IMR-90 (cell line): ENCODE measurements at places on chromosomes 4 and X. TPM values are rescaled to one million over a fixed set of nuclear protein-coding genes. Genes with fewer than 3 reads are reported as not detected.
A peak's percentile ranks its signal among the peaks of the same experiment; 100 is the strongest.

DNA sequence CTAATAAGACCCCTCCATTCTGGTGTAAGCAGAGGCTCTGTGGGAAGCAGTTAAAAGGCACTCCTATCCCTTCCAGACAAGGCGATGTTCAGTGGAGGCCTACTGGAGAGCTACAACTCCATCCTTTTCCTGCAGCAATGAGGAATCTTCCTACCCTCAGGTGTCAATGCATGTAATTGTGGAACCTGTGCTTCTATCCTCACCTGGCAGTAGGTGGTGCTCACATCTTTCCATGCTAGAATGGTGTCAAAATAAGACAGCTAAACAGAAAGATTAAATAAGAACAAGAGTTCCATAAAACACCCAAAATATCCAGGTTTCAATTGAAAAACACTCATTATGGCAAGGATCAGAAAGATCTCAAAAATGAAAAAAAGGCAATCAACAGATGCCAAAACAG is 224.6 kb downstream of the IL15 start:
- no peak for DNase-seq

DNA sequence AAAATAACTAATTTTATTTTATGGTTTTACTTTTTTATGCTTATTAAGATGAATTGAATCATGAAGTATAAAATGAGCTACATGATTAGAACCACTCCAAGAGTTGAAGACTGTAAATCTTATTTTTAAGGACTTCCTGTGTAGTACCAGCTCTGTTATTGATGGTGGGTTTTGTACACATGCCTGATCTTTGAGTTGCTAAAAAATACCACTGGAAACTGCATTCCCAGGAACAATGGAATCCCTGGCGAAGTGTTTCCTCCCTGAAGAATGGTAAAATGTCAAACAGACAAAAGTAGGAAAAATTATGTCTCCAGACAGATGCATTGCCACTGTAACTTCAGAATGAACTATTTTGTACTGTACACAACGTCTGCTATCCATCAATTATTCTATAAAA is 935.4 kb upstream of the TENM3 start:
- no peak for DNase-seq

DNA sequence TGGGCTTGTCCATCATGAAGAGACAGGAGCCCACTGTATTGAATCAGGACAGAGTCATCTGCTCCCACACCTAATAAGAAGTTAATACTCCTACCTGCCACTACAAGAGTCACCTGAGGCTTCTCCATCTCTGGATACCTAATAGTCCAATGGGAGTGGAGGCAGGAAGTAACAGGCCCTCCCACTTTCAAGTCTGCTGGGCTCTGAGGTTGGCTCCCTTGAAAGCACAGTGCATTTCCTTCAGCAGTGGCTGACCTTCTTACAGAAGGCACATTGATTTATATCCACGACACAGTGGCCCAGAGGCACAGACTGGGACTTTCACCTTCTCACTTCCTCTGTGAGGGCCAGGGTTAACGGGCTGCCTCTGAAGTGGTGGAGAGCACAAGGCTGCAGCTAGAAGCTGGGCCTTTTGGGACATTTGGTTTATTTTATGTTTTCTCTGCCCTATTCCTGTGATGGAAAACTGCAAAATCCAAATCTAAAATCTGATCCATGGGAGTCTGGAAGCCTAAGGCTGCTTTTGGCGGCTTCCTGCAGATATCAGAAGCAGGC is 38.1 kb downstream of the FRG2 start:
- DNase-seq: no peak

- DNase-seq: peak; percentile 86
These were observed 2.5 kb upstream of the PDGFRA start for GRCh38 chr4:54226404-54227255.

DNA sequence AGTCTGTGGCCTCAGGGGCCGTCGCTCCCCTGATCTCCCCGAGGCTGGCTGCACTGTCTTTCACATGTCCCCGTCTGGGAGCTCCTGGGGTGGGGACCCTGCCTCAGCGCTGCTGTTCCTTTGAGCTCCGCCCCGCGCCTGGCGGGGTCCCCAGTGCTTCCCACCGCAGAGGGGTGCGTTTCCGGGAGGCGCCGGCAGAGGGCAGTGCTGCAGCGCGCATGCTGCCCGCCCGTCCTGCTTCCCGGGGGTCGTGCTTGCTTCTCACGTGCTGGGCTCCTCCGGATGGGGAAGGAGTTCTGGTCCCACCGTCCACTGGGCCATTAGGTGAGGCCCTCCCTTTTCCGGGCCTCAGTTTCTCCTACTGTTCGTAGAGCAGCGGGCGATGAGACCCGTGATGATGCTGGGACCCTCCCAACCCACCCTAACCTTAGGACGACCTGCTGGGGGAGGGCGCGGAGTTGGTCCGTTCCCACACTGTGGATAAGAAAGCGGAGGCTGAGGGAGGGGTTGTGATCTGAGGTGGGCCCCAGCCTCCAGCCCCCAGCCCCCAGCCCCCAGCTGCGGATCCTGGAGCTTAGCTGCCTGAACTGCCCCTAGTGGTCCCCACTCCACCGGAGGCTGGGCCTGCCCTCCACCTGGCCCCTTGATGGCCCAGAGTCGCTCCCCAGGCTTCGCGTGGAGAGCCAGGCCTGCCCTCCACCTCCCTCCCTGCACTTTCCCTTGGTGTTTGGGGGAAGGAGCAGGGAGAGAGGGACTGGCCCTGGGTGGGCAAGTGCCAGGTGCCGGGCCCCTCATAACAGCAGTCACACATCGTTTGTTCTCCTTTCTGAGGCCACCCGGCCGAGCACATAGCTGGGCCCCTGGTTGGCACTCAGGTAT is 15.3 kb downstream of the CPZ start:
- no peak for DNase-seq

- no peak for DNase-seq
These were observed at the start of gene PLP1 for GRCh38 chrX:103776546-103776945. Gene PLP1, plus strand, starts transcription at chrX:103776840. Its CDS starts 156 bp downstream, at chrX:103776996.

GRCh38 chr4:24394041-24394440 is 190.3 kb downstream of the DHX15 start:
- peak; percentile 86 for DNase-seq

DNA sequence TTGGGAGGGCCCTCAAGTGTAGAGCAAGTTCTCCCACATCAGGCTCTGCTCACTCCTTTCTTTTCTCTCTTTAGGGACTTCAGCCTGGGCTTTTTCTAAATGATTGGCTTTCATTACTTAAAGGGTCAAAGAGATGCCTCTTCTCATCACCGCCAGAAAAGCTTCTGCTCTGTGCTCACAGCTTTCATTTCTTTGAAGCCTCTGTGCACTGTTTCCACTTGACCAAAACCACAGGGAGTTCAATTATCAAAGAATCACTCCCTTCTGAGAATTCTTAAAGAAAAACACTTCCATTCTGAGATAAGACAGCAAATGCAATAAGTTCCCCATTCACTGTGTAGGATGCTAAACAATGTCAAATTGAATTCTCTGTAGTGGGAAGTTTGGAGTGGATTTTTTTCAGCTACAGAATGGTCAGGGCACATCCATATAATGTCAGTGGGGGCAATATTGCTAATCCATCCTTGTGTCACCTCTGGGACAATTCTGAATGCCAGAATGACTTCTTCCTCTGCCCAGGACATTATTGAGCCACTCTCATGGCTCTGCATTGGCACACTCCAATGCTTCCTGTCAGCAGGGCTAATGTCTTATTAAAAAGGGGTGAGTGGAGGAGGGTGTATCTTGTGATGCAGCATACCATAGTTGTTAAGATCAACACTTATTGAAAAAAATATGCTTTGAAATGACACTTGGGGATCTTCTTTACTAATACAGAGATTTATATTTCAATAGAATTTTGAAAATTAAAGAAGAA is 217.6 kb downstream of the SNCA start:
- DNase-seq: no peak

DNA sequence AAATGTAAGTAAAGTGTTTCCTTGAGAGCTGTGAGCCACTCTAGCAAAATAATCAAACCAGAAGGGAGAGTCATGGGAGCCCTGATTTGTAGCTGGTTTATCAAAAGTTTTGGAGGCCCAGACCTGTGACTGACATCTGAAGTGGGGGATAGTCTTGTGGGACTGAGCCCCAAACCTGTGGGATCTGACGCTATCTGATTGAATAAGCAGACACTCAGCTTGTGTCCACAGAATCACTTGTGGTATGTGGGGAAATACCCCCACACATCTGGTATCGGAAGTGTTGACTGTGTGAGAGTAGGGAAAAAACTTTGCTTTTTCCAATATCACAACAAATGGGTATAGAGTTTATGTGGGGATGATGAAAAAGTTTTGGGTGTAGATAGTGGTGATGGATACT is 35.4 kb downstream of the FUNDC1 start:
- DNase-seq: no peak

The GALNTL6 gene
- total RNA-seq: under 0.01 TPM in 1 of 2 replicates, not detected in the other

- peak; percentile 30 for DNase-seq
These were observed 93.1 kb downstream of the PDLIM5 start for GRCh38 chr4:94544811-94545210.

DNA sequence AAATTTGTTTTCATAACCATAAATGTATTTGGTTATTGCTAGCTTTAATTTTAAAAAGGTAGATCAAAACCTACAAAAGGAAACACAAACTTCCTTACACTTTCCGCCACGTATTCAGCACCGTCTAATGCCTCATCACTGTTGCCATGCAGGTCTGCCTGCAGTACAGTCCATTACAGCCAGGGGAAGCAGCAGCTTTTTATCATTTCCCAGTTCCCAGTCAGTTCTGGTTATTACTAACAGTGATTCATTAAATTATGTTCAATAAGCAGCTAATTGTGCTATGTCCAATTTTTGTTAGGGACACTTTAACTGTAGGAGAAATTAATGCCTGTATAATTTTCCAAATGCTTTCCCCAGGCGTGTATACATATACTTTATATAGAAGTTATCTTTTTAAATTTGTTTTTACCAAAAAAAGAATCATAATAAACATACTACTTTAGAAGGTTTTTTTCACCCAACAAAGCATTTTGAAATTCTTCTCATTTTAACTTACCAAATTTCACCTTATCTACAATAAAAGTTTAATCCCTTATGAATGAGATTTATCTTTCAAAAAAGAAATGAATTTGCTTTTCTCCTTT is 93.3 kb downstream of the ANXA3 start:
- DNase-seq: peak; percentile 86

The CYBB gene
- total RNA-seq: not detected in 2 replicates

DNA sequence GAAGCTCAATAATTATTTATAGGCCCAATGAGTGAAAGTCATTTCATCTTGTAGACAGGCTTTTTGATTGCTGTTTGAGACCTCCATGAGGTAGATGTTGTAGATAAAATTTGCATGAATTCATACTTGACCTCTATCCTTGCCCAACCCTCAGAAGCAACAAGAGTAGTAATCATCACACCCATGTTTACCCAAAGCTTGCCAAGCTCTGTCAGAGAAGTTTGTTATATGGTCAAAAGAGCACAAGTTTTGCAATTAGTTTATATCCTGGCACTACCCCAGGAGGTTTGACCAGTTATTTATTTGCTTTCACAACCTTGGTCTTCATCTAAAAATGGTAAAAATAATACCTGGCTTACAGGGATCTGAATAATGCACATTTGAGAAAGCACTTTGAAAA is 20.7 kb downstream of the ADH7 start:
- DNase-seq: no peak

The RHOH gene
- under 0.01 TPM in 1 of 2 replicates, not detected in the other for total RNA-seq

The LAP3 gene
- 91.6 and 93.0 TPM in 2 replicates for total RNA-seq

DNA sequence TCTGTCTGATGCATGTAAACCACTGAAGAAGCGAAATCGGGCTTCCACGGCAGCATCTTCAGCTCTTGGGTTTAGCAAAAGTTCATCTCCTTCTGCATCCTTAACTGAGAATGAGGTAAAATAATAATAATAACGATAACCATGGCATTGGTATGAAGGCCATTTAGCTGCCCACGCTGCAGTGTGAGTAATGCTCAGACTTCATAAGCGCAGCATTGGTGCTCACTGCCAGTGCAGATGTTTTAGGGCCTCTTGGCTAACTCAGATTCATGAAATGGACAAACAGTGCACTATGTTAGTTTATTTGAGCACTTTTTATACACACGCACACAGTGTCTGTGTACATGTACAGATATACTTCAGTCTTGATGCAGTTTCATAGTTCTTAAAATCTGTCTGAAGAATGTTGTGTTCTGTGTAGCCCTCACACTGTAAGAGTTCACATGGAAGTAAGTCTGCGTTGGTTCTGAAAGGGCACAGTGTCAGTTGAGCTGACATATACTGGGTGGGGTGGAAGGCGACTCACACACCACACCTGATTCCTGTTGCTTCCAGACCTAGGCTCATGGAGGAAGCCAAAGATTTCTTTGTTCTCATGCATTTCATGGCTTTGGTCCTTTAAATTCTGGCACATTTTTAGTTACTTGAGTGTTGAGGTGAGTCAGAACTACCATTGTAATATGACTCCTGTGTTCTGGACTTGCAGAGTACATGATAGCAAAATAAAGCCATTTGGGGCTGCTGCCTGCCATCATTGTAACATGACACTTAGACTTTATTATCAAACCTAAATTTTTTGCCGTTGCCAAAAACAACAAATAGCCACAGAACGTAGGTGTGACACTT is 68.7 kb downstream of the NSD2 start:
- peak; percentile 95 for DNase-seq

DNA sequence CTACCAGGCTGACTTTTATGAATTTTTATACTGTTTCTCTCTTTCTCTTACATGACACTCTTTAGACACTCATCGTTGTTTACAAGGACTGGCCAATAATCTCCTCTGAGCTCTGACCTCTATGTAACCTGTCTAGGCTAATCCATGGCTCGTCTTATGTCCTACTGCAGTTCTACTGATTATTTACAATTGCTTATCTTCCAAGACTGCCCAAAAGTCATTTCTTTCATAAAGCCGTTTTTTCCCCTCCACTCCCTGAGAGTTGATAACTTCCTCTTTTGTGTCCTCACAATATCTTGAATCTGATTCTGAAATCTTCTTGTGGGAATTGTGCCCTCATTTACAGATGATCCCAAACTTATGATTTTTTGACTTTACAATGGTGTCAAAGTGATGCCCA is 18.3 kb upstream of the SNCA start:
- DNase-seq: no peak

The PAGE2B gene
- total RNA-seq: not detected in 2 replicates

- peak; percentile 97 for DNase-seq
These were observed 106.2 kb upstream of the RAPGEF2 start for GRCh38 chr4:158996669-158997074.

DNA sequence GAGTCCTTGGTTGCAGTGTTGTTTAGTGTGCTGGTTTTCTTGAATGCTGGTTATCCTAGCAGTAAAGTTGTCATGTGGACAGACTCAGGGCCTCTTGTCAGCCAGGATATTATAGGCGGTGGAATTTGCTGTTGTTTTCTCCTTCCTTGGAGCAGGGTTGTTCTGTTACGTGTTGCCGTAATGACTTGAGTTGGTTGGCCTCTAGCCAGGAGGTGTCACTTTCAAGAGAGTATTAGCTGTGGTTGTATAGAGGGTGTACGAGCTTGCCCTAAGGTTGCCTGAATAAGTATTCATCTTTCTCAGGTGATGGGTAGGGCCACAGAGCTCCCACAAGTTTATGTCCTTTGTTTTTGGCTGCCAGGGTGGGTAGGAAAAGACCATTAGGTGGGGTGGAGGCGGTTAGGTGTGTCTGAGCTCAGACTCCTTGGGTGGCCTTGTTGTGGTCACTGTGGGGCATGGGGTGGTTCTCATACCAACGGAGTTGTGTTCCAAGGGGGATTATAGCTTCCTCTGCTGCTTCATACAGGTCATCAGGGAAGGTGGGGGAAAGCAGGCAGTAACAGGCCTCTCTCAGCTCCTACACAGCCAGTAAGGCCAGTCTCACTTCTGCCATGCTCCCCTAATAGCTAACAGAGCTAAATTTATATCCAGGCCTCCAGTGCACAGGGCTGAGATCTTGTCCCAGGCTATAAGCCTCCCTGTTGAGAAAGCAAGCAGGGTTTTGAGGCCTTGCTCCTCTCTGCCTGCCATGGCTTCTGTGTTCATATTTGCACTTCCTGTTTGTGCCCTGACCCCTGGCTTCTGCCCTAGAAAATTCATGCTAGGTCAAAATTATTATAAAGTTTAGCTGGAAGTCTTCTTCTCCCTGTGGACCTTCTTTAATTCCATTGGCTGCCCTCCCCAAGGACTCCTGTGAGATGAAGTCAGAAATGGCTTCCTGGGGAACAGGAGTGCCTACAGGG is 594.7 kb downstream of the RAPGEF2 start:
- DNase-seq: no peak
